Activated naive CD4-positive, alpha-beta T cell (primary cell): ENCODE measurements at places on chromosomes 6 and 20.

- DNase-seq = no peak
These were observed 166.6 kb upstream of the AKAP12 start for GRCh38 chr6:151073146-151073545.

- DNase-seq = no peak
These were observed 104.0 kb downstream of the SASH1 start for GRCh38 chr6:148446681-148447080.

DNA sequence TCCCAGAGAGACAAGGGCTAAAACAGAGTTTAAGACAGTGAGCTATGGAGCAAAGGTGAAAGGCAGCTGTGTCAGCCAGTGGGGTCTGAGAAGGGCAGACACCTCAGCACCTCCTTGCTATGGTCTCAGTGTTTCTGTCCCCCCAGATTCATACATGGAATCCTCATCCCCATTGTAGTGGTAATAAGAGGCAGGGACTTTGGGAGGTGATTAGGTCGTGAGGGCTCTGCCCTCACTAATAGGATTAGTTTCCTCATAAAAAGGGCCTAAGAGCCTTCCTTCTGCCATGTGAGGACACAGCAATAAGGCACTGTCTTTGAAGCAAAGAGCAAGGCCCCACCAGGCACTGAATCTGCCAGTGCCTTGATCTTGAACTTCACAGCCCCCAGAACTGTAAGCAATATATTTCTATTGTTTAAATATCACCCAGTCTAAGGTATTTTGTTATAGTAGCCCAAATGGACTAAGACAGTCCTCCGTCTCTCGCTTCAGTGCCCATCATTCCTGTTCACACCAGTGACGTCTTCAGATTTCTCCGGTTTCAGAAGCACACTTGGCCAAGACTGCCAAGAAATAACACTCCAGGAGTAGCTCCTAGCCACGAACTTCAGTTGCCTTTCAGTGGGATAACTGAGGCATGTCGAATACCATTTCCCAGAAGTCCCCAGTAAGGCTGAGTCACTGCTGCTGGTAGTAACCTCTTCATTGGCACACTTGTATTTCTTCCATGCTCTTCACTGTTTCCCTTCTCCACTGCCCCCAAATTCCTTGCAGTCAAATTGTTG, 32.8 kb downstream of the SLC13A3 start:
- DNase-seq = no peak

- DNase-seq = no peak
These were observed 35.1 kb upstream of the CCN6 start for GRCh38 chr6:112018619-112019416.

DNA sequence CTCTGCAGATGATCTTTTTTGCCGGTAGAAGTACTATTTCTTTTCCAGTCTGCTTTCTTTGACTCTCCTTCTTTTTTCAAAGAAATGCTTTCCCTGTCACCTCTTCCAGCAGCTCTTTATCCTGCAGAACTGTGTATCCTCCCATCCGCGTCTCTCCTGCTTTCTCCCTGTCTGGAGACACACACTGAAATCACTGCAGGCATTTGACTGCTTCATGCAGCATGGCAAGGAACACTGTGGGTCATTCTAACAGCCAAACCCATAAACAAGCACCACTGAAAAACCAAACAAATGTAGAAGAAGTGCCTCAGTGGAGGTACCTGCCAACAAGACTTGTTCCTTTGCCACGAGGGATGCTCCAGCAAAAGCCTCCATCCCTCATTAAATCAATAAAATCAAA, 403.7 kb upstream of the CITED2 start:
- no peak for DNase-seq

DNA sequence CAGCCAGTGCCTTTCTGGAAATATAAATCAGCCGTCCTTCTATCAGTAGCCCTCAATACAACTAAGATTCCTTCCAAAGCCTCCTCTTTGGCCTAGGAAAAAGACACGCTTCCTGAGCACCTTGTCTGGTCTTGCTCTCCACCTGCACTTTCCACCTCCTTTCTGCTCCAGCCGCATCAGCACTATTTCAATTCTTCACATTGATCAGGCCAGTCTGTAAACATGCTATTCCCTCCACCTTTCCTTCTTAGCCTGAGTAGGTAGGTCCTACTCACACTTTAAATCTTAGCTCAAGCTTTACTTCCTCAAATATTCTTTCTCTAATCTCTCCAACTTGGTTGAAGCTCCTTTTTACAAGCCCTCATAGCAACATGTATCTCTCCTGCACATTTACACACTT, 11.4 kb downstream of the RANBP9 start:
- DNase-seq = no peak

GRCh38 chr6:116561377-116562018, 7.9 kb downstream of the CALHM4 start:
- peak; percentile 35 for DNase-seq

DNA sequence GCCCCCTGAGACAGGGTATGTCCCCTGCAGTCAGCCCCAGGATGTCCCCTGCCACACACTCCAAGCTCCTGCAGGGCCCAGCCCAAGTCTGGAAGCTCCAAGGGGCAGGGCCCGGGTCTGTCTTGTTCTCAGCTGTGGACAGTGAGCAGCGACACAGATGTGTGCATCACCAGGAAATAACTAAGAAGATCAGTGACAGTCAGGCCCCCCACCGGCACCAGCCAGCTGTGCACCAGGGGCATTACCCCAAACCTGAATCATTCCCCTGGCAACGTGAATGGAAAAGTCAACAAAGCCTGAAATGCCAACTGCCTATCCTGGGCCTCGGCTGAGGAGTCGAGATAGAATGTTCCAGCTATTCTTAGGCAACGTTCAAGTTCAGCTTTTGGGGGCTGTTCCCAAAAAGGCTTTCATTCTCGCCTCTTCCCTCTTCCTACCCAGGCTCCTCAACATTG, 105.0 kb downstream of the PREX1 start:
- no peak for DNase-seq

GRCh38 chr6:1686117-1687098, 76.7 kb downstream of the FOXC1 start:
- no peak for DNase-seq

DNA sequence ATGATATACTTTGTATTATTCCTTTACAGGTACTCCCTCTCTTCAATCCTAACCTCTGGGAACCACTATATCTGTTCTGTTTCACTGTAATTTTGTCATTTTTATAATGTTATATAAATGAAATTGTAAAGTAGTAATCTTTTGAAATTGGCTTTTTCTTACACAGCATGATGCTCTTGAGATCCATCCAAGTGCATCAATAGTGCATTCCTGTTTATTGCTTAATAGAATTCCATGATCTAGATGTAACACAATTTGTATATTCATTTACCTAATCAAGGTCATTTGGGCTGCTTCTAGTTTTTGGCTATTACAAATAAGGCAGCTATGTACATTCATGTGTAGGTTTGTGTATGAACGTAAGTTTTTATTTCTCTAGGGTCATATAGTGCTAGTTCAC, 174.6 kb downstream of the KHDC1L start:
- no peak for DNase-seq

DNA sequence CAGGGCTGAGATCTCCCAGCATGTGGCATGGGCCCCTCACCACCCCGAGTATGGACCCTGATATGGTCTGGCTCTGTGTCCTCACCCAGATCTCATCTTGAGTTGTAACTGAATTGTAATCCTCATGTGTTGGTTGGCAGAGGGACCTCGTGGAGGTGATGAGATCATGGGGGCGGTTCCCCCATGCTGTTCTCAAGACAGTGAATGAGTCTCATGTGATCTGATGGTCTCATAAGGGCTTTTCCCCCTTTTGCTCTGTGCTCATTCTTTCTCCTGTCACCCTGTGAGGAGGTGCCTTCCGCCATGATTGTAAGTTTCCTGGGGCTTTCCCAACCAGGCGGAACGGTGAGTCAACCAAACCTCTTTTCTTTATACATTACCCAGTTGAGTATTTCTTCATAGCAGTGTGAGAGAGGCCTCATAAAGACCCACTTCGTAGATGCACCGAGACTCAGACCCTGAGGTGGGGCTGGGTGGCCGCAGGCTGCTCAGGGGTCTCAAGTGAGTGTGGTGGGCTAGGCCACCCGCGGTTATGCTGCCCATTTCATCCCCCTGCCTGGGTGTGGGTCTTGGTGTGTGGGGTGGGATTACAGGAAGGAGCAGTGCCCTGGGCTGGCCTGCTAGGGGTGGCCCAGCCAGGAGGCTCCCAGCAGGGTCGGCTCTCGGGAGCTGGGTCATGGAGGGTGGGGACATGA, 26.2 kb upstream of the GATA5 start:
- no peak for DNase-seq
